ENCODE measurements at places on chromosomes 5 and 9.
A peak's percentile ranks its signal among the peaks of the same experiment; 100 is the strongest.

- DNase-seq = no peak
These were observed 3.4 kb upstream of the GCNT4 start for GRCh38 chr5:75055727-75056144.

- DNase-seq = no peak
These were observed 527.5 kb upstream of the ST8SIA4 start for GRCh38 chr5:101430551-101430950.

DNA sequence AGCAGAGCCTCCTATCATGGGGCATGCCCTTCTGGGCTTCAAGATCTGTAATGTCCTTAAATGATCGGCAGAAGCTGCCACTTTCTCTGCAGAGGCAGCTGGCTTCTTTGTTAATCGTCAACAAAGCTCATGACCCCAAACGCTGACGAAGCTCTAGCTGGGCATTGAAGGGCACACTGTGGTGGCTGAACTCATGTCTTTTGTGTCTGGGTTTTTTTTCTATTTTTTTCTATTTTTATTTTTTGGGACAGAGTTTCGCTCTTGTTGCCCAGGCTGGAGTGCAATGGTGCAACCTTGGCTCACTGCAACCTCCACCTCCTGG, 65.2 kb upstream of the ASS1 start:
- no peak for DNase-seq

- DNase-seq = peak; percentile 6
These were observed at the start of gene SLC27A6 for GRCh38 chr5:128965011-128965637. Gene SLC27A6 (plus strand): TSS chr5:128965488. CDS start chr5:128966138, 650 bp downstream.

DNA sequence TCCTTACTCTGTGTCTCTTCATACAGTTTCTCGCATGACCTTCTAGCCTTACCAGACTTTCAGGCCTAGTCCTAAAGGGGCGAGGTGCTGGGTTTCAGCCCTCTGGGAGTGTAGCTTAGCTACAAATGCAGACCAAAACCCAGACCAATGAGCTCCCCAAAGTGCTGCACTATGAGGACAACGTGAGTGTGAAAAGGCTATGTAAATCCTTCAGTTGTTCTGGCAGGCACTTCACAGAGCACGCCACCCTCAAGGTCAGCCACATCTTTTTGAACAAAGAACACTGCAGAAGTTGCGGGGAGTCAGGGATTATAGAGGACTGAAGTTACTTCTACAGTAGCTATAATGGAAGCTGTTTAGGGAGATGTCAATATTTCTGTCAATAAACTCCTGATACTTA, 301.7 kb downstream of the MARCHF11 start:
- no peak for DNase-seq

DNA sequence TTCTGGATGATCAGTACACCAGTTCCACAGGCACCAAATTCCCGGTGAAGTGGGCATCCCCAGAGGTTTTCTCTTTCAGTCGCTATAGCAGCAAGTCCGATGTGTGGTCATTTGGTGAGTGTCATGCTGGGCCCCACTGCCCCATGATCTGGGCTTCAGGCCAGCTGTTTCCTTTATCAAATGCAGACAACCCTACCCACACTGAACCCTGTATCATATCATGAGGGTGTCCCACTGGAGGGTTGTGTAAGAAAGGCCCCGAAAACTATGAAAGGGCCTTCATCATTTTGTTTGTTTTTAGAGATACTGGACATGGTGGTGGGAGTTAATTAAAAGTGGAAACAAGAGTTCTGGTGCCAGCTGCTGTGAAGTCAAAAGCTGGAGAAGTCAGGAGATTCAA, 20.0 kb upstream of the CYFIP2 start:
- no peak for DNase-seq

DNA sequence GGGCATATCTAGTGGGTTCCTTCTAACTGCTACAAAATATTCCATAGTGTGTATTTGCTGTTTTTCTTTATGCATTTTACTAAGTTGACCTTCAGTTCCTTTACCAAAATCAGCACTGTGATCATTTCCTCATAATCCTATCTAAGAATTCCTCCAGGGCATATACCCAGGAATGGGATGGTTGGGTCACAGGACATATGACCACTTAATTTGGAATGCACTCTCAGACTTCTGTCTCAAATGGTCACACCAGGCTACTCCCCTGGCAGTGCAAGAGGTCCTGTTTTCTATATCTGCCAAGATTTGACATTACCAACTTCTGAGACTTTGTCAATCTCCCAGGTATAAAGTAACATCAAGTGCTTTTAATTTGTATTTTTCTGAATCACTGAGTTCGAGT, 63.9 kb downstream of the ADAMTS12 start:
- DNase-seq = no peak

DNA sequence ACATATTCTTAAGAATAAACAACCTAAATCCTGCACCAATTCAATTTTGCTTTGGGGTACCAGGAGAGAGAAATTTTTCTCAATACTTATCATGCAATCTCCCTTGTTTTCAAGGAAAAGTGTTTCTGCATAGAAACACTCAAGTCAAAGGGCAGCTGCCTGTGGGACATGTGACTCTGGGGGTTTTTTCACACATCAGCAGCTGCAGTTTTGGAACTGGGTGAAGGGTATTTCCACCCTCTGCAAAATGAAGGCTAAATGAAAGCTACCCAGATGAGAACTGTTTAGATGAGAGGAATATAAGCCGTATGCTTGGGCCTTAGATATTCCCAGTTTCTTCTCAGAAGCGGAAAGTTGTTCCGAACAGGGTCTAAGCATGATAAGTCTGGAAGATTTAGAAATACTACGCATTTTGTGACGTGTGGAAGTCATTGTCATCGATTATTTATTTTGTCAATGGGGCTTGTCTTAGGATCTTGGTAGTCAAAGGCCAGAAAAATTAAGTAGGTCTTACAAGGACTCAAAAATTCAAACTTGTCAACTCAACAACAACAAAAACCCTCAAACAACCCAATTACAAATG, 64.3 kb upstream of the BOD1 start:
- no peak for DNase-seq

- DNase-seq = no peak
These were observed 4.6 kb downstream of the BASP1 start for GRCh38 chr5:17221843-17222636.

- no peak for DNase-seq
These were observed 36.2 kb downstream of the PCSK1 start for GRCh38 chr5:96396878-96397277.

DNA sequence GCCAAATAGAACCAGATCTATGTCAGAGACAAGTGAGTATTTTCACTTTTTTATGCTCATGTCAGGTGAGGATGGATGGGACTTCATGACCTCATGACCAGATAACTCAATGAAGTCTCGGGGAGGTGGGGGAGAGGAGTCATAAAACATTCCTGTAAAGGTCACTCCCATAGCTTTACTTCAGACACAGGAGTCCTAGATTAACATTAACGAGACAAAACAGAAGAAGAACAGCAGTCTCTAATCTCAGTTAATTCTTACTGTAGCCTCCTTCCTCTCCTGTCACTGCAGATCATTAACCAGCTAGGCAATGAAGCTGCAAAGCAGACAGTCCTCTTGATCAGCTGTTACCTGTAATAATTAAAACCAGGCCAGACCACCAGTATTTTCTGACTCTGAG, 11.2 kb downstream of the CRHBP start:
- DNase-seq = no peak

- DNase-seq = no peak
These were observed 146.5 kb downstream of the MEF2C start for GRCh38 chr5:88736494-88736893.

GRCh38 chr5:110383231-110383630, 343.2 kb downstream of the TMEM232 start:
- DNase-seq = no peak

DNA sequence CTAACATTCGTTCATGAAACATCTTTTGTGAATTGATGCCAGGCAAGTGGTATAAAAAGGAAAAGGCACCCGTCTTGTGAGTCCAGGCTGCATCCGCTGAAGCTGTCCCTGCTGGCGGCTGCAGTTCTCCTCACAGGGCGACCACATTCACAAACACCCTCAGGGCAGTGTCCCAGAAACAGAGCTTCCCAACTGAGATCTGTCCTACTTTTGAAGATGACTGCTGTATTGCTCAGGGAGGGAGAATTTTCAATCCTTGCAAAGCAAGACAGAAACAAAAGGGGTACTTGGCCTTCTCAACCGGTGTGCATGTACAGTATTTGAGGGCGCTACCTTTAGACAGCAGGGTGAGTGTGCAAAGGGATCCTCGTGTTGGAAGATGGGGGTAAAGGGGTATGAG, 316.1 kb downstream of the GADD45G start:
- no peak for DNase-seq

DNA sequence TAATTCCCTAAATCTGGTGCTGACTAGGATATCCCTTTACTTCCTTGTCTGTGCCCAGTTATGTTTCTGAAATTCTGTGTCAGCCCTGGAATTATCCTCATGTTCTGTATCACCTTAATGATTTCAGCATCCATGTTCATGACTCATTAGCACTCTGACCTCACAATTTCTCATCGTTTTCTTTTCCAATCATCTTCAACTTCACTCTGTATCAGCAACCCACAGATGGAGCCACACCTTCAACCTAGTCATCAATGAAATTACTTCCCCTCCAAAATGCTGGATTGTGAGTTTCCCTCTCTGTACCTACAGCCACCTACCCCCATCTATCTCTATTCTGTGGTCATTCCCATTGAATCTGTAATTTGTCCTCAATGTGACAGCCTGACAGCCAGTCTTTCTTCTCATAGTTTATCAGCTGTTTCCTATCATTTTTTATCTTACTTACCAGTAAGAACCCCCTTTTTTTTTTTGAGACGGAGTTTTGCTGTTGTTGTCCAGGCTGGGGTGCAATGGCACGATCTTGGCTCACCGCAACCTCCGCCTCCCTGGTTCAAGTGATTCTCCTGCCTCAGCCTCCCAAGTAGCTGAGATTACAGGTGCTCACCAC, 3.1 kb upstream of the IL6ST start:
- DNase-seq = no peak

DNA sequence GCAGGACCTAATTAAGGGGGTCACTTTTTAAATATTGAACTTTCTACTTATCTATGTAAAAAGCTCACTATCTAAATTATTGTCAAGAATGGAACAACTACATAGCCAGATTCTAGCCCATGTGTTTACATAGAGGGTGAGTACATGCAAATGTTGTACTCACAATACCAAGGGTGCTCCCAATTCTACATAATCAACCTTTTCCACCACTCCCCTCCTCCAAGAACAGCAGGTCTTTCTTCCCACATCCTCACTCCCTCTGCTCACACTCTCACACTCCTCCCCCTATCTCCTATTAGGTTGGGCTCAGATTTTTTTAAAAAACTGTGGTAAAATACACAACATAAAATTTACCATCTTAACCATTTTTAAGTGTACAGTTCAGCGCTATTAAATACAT, 325.4 kb downstream of the ARL15 start:
- no peak for DNase-seq

GRCh38 chr9:89635816-89636215, 31.0 kb downstream of the GADD45G start:
- no peak for DNase-seq

DNA sequence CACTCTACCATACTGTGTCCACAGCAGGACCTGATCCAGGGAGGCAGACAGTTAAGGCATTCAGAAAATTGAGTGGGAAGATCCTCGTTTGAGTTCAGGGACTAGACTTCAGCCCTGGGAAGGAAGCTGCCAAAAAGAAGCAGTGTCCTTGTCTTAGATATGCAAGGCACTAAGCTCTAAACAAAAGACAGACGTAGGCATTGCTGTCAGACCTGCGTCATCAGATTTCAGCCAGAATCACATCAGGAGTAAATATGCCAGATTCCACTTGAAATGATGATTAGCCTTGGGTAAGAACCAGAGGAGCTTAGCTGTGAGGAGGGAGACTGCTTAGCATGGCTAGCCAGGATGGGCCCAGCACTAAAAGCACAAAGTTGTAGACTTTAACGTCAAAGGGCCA, 56.7 kb downstream of the MAMDC2 start:
- no peak for DNase-seq

DNA sequence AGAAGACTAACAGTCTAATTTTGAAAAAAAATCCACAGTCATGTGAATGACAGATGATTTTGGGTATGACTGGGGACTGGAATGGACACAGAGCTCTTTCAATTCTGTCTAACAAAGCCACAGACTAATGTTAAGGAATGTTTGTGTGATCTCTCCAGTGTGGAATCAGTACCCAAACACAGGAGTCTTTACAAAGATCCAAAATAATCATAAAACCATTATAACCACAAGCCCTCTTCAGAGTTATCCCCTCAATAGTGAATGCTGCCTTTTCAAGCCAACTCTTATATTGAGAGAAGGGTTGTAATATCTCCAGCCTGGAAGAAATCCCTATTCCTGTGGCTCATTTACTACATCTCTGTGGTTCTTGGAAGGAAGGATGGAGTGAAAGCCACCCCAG, 552.0 kb upstream of the CLINT1 start:
- DNase-seq = no peak

GRCh38 chr9:30757723-30758122, 1626.7 kb upstream of the ACO1 start:
- DNase-seq = no peak

DNA sequence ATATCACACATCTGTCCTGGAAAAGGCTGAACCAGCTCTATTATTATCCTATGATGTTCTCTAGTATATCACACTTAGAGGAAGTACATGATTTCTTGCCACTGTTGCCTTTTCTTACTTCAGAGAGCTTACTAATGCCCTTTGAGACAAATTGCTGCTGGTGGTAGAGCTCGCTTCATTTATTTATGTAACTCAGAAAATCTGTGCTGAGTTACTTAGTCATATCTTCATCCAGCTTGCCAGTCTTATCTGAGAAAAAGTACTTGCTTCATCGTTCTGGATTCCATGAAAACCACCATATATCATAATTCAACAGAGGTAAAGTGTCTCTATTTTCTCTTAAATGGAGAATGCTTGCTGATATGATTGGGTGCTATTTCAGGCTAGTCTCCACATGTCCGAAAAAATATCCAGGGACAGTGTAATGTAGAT, 26.6 kb downstream of the PTPDC1 start:
- no peak for DNase-seq

GRCh38 chr9:112097712-112098688, 77.1 kb downstream of the SUSD1 start:
- DNase-seq = peak; percentile 64

- DNase-seq = no peak
These were observed 37.1 kb upstream of the GLRX start for GRCh38 chr5:95859661-95860060.
